Activated naive CD4-positive, alpha-beta T cell treated with anti-CD3 and anti-CD28 coated beads, Interleukin-2, amount 50 U/mL, for 16 hours (primary cell): ENCODE measurements at places on chromosomes 7 and 10.

GRCh38 chr7:112437072-112437471, 13.2 kb upstream of the IFRD1 start:
- DNase-seq: no peak

DNA sequence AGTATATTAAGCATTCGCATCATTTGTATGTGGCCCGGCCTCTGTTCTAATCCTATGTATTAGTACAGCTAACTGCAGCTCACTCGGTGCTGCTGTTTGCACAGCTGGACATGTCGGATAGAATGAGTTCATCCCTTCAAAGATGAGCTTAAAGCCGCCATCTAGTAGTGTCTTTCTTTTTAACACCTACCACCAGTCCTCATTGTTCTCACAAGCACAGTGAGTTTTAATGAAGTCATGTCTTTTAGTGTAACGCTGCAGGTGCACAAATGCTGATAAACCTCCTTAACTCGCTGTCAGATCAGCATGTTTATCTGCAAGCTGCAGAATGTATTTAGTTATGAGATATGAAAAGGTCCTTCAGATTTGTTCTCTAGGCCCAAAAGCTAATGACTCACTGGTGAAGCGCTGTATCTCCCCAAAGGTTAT, 247.5 kb downstream of the MTERF1 start:
- no peak for DNase-seq

- no peak for DNase-seq
These were observed 195.2 kb downstream of the MDFIC start for GRCh38 chr7:115116773-115117715.

DNA sequence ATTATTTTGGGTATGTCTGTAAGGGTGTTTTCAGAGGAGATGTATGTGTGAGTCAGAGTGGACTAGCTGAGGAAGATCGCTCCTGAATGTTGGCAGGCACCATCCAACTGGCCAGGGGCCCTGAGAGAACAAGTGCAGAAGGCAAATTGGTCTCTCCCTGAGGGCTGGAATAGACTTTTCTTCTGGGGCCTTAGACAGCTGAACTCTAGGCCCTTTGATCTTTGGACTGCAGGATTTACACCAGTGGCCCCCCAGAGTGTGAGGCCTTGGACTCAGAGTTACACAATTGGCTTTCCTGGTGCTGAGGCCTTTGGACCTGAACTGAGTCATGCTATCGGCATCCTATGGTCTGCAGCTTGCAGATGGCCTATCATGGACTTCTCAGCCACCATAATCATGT, 217.2 kb downstream of the REEP3 start:
- DNase-seq: no peak

DNA sequence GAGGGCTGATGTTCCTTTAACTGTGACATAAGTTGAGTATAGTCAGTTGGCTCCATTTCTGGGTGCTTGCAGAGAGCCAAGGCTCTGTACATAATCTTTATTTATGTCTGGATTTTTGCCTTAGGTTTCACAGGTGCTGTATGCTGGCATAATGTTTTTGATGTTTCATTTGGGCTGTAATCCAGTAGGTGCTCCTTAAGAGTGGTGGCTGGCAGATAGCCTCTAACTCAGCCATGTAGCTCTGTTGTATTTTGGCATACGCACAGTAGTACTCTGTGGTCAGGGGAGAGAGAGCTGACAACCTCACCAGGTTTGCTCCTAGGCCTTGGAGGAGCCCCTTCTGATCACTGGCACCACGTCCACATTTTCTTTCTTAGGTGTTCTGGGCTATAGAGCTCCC, 61.1 kb downstream of the RNF133 start:
- DNase-seq: no peak

GRCh38 chr7:101232141-101232850, 5.3 kb downstream of the CLDN15 start:
- no peak for DNase-seq

DNA sequence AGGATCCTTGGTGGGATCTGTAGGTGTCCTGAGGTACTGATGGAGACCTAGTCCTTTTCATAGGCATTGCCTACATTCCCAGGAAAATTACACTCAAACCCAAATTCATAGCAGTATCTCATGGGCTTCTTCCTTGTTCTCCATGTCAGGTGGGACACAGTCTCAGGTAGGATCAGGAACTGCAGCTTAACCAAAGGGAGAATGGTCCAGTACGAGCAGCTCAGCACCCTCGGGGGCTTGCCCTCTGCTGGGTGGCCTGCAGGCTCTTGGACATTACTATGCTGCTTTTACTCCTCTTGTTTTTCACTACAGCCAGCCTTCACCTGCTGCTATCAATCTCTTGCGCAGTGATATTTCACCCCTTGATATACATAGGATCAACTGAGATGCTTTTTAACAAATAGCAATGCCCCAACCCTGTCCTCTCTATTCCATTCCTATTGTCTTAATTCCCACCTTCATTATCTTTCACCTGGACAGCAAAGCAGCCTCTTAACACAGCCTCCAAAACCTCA, 28.6 kb downstream of the PLA2G12B start:
- DNase-seq: no peak

GRCh38 chr10:125565046-125565445, 117.9 kb downstream of the TEX36 start:
- DNase-seq: no peak

DNA sequence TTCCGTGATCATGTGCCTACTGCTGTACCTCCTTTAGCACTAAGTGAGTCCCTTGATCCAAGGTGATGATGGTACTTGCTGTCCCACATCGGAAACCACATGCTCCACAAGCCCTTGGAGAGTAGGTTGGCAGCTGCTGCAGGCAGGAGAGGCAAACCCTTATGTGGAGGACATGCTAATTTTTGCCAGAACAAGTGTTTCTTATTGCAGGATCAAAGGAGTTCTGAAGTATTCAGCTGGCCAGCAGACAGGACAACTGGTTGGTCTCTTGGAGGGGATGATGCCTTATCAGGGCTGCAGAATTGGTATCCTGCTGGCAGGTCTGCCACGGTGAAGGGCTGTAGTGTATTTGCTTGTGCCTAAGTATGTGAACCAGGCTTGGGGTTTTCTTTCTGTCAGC, 36.8 kb downstream of the NACAD start:
- DNase-seq: no peak

GRCh38 chr7:98294798-98295382, 13.4 kb downstream of the BRI3 start:
- DNase-seq: peak; percentile 26

- DNase-seq: no peak
These were observed 227.2 kb upstream of the KIAA1217 start for GRCh38 chr10:23981520-23982309.

- no peak for DNase-seq
These were observed 8.8 kb upstream of the VIPR2 start for GRCh38 chr7:159153511-159153910.

- DNase-seq: no peak
These were observed 77.5 kb upstream of the KMT2E start for GRCh38 chr7:104936546-104936945.

GRCh38 chr7:5477723-5478531, 54.3 kb upstream of the TNRC18 start:
- DNase-seq: no peak

GRCh38 chr7:41183741-41184140, 519.1 kb downstream of the INHBA start:
- DNase-seq: no peak

DNA sequence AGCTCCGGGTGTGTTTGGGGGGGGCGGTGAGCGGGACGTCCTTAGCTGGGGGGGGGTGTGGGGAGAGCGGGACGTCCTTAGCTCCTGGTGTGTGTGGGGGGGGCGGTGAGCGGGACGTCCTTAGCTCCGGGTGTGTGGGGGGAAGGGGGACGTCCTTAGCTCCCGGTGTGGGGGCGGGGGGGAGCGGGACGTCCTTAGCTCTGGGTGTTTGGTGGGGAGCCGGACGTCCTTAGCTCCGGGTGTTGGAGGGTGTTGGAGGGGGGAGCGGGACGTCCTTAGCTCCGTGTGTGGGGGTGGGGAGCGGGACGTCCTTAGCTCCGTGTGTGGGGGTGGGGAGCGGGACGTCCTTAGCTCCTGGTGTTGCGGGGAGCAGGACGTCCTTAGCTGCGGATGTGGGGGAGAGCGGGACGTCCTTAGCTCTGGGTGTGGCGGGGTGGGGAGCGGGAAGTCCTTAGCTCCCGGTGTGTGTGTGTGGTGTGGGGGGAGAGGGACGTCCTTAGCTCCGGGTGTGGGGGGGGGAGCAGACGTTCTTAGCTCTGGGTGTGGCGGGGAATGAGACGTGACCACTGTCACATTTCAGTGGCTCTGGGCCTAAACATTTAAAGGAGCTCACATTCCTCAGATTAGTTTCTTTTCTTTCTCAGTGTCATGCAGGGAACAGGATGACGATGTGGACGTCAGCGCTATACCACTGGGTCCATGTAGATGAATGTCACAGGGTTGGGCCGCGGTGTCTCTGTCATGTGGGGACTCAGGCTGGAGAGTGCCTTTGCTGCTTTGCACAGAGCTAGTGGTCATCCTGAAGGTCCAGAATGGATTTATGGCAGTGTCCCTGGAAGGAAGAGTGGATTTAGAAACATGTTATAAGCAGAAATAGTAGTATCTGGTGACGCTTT, 7.5 kb downstream of the DYNC2I1 start:
- DNase-seq: peak; percentile 38
